HFF-Myc (cell line): ENCODE measurements at places on chromosomes 12 and 14.

DNA sequence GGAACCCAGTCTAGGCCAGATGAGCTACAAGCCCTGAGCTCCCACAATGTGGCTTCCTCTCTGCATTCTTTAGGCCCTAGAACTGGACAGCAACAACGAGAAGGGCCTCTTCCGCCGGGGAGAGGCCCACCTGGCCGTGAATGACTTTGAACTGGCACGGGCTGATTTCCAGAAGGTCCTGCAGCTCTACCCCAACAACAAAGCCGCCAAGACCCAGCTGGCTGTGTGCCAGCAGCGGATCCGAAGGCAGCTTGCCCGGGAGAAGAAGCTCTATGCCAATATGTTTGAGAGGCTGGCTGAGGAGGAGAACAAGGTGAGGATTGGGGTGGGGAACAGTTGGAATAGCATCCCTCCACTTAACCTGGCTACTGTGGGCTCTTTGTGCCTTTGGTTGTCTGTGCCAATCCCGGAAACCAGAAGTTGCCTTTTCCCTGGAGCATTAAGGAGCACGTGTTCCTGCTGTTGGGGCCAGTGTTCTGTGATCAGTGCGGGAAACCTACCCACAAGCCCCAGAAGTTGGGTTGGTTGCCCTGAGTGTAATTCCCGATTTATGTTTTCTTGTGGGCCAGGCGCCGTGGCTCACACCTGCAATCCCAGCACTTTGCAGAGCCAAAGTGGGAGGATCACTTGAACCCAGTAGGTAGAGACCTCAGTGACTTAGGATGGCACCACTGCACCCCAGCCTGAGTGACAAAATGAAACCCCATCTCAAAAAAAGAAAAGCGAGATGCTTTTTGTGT, 6.4 kb downstream of the FKBP4 start:
- no peak for DNase-seq

- DNase-seq = no peak
These were observed 31.4 kb upstream of the SNAPC1 start for GRCh38 chr14:61730756-61731373.

DNA sequence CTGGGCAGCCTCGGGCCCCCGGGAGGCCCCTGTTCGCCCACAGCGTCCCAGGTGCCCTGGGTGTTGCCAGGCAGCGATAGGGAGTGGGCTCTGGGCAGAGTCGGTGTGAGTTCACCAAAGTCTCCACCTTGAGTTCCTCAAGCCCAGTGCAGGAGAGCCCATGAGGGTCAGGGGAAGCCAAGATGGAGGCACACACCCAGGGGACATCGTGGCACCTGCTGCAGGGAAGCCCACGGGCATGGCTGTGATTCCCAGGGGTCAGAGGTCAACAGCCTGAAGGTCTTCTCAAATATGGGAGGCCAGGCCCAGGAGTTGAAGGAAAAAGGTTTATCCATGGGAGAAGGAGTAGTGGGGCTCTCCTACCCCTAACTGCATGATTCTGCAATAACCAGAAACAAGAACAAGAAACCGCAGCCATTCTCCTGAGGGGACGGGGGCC, 148.8 kb downstream of the ADGRD1 start:
- DNase-seq = no peak

DNA sequence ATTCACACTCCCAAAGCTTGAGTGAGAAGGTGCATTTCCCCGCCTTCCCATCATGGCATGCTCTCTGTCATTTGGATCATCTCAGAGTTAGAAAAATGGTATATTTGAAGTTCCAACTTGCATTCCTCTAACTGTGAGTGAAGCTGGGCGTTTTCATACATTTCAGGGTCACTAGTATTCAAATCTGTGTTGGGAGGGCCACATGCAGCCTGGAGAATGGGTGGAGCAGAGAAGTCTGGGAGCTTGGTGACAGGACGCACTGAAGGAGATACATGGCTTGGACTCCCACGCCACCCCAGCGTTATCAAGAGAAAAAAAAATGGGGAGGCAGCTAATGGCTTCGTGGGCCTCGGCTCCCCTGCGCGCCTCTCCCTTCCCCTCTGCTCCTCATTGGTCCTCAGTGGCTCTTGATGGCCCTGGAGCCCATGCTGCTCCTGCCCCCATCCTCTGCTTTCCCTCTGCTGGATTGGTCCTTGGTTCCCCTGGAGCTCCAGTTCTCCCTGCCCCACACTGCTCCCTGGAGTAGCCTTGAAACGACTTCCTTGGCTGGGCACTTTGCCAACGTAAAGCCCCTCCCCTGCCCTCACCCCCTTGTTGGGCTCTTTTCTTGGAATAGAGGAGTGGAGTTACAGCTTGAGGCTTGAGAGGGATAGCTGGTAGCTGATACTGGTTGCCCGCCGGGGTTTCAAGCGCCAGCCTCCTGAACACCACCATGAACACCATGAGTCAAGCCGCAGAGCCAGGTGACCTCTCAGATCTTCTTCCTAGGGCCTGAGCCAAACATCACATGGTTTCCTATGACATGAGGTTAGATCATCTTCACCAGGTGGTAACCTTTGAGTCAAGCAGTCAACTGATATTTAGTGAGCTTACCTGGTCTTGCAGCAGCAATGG, 139.6 kb downstream of the PRKCH start:
- no peak for DNase-seq

DNA sequence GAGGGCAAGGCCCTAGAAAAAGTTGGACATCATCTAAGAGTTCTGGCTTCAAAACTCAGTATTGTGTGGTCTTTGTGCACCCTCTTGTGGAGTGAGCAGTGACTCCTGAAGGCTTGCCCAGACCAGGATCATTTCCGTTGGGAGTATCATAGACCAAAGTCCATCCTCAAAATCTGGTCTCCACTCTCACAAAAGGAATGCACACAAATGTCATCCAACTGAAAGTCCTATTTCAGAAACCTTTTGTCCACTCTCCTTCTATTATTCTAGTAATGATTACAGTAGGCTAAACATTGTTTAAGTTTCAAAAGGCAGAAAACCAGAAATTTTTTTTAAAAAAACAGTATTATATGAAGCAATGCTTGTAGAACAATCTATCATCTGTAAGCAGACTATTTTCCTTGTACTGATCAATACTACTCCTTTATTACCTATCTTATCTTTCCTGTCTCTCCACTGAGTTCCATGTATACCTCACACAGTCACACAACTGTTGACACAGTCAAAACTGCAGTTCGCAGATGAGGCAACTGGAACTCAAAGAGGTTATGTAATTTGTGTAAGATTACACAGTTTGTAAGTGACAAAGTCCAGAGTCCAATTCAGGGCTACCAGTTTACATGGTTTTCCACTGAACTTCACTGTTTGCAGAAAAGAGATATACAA, 41.4 kb downstream of the COX16 start:
- peak; percentile 36 for DNase-seq

GRCh38 chr12:11761869-11762567, 112.5 kb downstream of the ETV6 start:
- no peak for DNase-seq

- DNase-seq = no peak
These were observed 8.2 kb downstream of the SINHCAF start for GRCh38 chr12:31317471-31318395.

DNA sequence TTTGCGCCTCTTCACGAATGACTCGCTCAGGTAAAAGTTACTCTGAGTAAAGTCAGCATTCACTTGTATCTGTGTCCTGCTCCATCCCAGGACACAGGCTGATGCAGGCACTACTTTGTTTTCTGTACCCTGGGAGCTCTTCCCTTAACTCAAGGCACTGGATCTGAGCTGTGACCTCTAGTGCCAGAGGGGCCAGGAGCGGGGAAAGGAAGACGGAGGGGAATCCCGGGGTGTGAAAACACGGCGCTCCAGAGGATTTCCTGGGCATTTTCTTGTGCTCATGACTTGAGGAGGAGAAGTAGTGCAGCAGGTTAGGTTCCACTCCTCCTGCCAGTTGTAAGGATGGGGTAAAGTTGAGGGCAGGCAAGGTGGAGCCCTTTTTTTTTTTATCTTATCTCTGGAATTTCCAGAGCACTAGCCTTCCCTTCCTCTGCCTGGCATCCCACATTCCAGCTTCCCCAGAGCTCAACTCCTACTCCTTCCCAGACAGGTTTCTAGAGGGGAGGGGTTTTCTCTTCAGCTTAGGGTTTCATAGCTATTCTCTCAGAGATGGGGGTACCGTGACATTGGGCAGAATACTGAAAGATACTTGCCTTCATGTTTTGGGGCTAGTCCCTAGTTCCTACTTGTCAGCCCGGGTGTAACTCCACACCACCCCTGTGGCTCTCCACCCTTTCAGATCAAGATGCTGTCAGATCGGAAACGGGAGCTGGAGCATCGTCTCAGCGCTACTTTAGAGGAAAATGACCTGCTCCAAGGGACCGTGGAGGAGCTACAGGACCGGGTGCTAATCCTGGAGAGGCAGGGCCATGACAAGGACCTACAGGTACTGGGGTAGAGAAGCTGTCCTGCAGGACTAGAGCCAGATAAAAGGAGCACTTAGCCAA, 52.3 kb downstream of the RAB35 start:
- no peak for DNase-seq

GRCh38 chr14:22814941-22815713, at the start of gene SLC7A7:
Gene SLC7A7, minus strand, starts transcription at chr14:22815435. Its CDS starts 2,037 bp downstream, at chr14:22813398.
- DNase-seq = no peak

- DNase-seq = no peak
These were observed 52.8 kb upstream of the EGLN3 start for GRCh38 chr14:34003691-34004090.

DNA sequence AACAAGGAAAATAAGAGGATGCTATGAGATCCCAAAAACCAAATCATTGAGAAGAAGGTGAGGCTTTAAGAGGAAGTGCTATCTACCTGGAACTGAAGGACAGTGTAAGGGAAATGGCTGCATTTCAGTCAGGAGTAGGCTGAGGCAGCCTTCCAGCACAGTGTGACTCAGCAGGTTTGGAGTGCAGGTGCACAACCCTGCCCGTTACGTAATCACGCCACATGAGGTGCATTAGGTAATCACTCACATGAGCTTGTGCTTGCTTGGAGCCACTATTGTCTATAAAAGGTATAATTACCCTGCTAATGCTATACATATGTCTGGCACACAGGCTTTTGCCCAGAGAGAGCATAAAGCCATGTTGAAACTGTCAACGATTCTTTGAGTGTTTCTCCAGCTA, 74.9 kb downstream of the DIO2 start:
- no peak for DNase-seq

- no peak for DNase-seq
These were observed 1.2 kb downstream of the PAWR start for GRCh38 chr12:79689477-79690141.

DNA sequence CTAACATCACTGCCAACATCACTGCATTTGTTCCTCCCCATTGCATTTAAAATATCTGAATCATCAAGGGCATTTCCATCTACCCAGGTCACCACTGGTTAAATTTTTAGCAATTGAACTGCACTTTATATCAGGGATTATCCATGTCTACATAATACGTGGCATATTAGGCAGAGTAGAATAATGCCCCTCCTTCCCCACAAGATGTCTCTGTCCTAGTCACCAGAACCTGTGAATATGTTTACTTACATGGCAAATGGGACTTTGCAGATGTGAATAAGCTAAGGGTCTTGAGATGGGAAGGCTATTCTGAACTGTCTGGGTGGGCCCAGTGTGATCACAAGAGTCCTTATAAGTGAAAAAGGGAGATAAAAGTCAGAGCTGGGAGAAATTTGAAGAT, 181.7 kb upstream of the ARID2 start:
- no peak for DNase-seq

GRCh38 chr12:88237954-88238353, 95.8 kb downstream of the TMTC3 start:
- DNase-seq = peak; percentile 39

DNA sequence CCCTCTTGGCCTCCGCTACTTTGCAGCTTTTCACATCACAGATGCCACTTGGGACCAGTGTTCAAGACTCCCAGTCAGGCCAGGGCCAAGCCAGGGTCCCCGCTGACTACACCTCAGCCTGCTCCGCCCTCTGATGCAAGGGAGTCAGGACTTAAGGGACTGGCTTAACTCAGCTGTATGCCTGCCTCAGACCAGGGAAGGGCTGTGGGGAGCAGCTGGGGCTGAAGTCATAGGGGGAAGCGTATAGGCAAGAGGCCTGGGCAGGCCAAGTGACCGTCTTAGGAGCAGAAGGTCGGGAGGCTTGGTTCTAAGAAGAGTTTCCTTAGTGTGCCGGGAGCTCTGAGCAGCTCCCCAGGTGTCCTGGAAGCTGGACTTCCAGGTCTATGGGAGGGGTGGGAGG, 21.9 kb downstream of the KDM2B start:
- no peak for DNase-seq

DNA sequence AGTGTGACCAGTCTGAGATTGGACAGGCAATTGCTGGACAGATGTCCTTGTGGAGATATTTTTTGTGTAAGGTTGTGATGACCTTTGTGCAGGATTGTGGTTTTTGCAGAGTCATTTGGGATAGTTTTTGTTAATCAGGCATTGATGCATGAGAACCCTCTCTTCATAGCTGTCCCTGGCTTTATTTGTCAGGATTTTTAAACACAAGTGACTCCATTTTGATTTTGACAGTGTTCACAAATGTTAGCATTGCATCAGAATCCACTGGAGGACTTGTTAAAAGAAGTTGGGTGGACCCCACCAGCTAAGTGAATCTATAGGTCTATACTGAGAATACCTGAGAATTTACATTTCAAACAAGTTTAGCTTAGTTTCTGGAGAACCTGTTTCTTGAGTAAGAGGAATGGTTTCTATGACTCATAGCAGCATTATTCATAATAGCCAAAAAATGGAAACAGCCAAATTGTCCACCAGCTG, 11.8 kb downstream of the FNTB start:
- DNase-seq = no peak

GRCh38 chr12:6337958-6338433, 3.9 kb downstream of the TNFRSF1A start:
- no peak for DNase-seq

GRCh38 chr14:23154964-23155587, 28.4 kb downstream of the SLC7A8 start:
- DNase-seq = peak; percentile 89

DNA sequence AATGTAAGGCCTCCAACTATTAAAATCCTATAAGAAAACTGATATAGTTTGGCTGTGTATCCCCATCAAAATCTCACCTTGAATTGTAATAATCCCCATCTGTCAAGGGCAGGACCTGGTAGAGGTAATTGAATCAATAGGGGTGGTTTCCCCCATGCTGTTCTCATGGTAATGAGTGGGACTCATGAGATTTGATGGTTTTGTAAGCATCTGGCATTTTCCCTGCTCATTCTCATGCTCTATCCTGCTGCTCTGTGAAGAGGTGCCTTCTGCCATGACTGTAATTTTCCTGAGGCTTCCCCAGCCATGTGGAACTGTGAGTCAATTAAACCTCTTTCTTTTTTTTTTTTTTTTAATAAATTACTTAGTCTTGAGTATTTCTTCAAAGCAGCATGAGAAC, 31.9 kb downstream of the TSPAN19 start:
- no peak for DNase-seq

GRCh38 chr14:29805415-29806123, 122.1 kb downstream of the PRKD1 start:
- DNase-seq = peak; percentile 48

DNA sequence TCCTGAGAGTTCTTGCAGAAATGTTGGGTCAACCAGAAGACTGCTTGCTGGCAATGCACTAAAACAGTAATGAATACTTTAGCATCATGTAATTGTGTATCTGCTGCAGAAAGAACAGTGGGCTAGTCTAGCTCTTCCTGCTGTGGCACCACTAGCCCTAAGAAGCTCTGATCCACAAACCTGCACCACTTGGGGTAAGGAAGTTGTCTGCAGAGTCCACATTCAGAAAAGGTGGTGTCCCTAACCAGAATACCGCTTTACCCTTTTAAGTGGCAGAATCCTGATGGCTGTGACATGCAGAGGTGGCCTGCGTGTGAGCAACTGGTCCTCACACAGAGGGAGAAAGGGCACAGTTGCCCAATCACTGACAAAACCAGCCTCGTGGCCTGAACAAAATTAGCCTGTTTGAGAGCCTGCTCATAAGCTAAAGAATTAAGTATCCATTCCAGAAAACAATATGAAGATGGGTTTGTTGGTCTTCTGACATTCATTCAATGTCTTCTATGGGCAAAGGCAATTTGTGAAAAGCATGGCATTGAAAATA, 165.8 kb downstream of the PPM1H start:
- DNase-seq = no peak
